Testis (tissue), 5 donors: ENCODE measurements at places on chromosomes 11 and 22.

DNA sequence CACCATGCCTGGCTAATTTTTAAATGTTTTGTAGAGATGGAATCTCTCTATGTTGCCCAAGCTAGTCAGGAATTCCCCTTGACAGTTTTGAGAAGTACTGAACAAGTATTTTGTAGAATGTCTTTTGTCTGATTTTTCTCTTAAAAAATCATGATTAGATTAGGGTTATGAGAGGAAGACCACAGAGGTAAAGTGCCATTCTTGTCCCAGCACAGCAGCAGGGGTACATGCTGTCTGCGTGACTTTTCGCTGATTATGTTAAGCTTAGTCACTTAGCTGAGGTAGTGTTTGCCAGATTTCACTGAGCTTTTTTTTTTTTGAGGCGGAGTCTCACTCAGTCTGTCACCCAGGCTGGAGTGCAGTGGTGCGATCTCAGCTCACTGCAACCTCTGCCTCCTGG is 13.6 kb upstream of the NUP160 start:
- DNase-seq, result no peak

- DNase-seq, result peak; percentile 19
Observed at GRCh38 chr22:32050678-32051515, 7.8 kb downstream of the SLC5A1 start.

GRCh38 chr22:47139013-47139789 is 376.8 kb downstream of the TBC1D22A start:
- peak; percentile 24 for DNase-seq

DNA sequence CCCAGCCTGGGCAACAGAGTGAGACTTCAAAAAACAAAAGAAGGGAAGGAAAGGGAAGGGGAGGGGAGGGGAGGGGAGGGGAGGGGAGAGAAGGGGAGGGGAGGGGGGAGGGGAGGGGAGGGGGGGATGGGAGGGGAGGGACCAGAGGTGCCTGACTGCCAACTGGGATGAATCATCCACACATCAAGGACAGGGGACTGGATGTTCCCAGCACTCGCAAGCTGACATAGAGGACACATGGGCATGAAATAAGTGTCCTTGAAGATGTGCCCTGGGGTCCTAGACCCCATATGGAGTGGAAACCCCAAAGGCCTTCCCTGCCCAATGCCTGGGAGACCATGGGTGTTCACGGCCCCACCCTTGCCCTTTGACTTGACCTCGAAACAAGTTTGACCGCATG is 19.8 kb downstream of the TST start:
- no peak for DNase-seq

DNA sequence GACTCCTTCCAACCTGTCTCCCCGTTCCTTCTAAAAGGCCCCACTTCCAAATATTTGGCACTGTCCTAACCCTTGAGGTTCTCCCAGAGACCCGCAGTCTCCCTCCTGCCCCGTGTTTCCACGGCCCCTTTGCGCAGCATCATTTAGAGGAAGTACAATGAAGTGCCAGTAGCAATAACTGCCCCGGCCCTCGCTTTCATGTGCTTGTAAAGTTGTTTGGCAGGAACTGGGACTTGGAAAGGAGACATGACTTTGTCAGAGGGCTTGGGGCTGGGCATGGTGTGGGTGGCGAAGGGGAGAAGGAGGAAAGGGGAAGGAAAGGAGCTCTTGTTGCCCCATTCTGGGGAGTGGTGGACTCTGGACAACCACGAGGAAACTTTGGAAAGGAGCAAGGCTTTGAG is 2.6 kb downstream of the CD44 start:
- DNase-seq, result peak; percentile 34
